ENCODE measurements at places on chromosomes 16 and 17.

GRCh38 chr17:46868689-46869187 is 17.4 kb downstream of the WNT9B start:
- no peak for DNase-seq

- DNase-seq = no peak
Observed at GRCh38 chr16:78004517-78004916, 17.8 kb upstream of the CLEC3A start.

GRCh38 chr16:9322769-9323168 is 231.3 kb downstream of the HAPSTR1 start:
- DNase-seq = no peak

DNA sequence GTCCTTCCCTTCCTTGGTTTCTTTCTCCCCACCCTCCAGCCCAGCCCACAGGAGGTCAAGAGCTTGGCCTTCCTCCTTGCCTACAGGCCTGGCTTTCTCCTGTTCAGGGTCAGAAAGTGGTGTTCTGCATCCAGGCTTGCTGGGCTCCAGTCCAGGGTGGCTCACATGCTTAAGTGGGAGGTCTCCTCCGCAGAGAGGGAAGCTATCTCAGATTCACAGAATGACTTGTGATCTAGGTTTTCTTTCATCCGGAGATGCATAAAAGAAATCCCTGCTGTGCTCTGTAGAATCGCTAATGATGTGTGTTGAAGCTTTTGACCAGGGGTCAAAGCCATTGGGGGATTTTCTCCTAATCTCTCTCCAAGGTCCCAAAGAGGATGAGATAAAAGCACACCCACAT is 382.3 kb upstream of the EEF2KMT start:
- DNase-seq = no peak

GRCh38 chr17:62668091-62668804 is 40.8 kb downstream of the MRC2 start:
- DNase-seq = no peak

GRCh38 chr17:4135489-4135888 is 7.3 kb downstream of the ZZEF1 start:
- no peak for DNase-seq

GRCh38 chr17:19348806-19349205 is 13.7 kb downstream of the B9D1 start:
- DNase-seq = no peak

- DNase-seq = no peak
Observed at GRCh38 chr16:11673091-11674000, 5.1 kb downstream of the SNN start.

GRCh38 chr16:86680661-86681030 is 102.3 kb downstream of the FOXL1 start:
- DNase-seq = no peak

GRCh38 chr16:19210968-19211367 is 42.9 kb downstream of the SYT17 start:
- no peak for DNase-seq

- no peak for DNase-seq
Observed at GRCh38 chr16:11211977-11212797, 43.8 kb downstream of the SOCS1 start.

DNA sequence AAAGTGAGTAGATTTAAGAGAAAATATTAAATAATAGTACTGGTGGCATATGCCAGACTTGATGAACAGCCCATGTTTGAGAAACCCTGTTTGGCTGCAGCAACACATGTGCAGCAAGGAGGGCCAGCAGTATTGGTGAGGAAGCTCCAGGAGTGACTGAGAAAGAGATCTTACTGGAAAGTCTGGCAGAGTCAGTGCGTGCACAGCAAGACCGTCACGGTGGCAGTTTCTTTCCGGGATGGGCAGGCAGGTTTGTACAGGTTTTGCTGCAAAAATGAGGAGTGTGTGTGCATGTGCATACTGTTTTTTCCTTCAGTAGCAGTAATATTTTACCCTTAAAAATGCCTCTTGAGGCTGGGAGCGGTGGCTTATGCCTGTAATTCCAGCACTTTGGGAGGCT is 41.4 kb downstream of the KSR1 start:
- DNase-seq = no peak

- DNase-seq = no peak
Observed at GRCh38 chr16:81545470-81546250, 101.1 kb downstream of the CMIP start.

DNA sequence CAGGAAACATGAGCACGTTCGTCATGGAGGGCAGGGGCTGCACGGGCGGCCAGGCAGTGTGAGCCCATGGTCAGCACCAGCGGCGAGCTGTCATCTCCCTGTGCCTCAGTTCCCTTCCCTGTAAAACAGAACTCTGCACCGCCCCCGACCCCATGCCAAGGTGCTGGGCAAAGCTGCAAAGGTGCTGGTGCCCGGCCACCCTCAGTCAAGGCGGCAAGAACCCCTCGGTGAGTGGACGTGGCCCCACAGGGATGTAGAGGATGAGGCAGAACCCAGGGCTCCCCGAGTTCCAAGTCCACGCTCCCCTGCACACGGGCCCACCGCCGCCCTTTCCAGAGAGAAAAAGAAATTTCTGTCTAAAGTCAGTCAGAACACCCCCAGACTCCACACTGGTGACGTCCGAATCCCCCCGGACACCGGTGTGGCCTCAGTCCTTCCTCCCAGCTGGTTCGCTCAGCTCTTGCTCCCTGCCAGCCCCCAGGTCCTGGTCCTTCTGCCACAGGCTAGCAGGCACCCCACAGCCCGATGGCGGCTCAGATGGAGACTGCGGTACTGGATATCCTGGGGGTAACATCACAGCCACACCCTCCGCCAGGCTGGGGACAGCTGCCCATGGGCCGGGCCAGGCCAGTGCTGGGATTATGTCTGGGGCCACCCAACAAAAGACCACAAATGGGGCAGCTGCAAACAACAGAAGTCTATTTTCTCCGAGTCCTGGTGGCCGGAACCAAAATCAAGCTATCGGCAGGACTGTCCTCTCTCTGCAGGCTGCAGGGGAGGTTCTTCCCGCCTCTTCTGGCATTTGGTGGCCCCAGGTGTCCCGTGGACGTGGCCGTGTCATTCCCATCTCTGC is 14.4 kb upstream of the BAHCC1 start:
- no peak for DNase-seq

GRCh38 chr16:52389045-52389444 is 157.9 kb downstream of the TOX3 start:
- DNase-seq = no peak

DNA sequence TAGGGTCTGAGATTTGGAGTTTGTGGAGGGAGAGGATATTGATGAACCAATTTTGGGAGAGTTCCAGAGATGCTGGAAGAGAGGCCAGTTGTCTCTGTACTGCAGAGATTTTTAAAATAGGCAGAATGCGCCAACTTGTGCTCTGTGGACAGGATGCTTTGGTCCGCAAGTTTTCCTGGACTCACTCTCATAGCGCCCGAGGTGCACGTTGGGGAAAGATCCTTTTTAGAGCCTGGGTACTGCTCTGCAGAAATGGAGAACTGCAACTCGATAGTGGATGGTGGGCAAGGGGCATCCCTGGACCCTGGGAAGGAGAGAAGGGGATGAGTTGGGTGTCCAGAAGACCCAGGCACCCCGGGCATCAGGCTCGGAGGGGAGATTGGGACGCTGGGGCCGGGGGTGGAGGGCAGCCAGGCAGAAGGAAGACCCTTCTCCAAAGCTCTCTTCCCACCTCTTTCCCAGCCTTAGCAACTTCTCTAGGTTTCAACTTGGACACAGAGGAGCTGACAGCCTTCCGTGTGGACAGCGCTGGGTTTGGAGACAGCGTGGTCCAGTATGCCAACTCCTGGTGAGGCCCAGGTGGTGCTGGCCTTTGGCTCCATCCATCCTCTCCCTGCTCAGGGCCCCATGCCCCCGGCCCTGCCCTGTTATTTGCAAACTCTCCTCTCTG is 590 bp downstream of the ITGAX start:
- no peak for DNase-seq

DNA sequence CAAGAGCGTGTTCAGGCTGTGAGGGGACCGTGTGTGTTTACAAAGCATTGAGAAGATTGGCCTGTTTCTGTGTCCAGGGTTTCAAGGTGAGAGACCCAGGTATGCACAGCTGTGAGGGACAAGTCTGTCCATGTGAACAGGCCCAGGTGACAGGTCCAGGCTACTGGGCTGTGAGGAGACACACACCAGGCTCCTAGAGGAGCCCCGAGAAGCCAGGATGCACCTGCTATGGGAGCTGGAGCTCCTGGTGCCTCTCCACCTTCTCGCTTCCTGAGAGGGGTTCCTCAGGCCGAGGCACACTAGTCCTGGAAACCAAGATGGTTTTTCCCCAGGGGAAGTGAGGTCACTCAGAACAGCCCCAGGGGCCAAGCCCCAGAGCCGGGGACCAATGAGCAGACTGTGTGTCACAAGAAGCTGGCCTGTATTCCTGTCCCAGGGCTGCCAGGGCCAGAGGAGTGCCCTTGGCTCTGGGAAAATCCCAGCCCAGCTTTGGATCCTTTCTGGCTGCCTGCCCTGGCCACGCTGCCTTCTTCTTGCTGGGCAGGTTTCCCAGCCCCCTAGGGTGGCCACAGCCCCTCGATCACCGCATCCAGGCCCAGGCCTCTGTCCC is 153.4 kb upstream of the PLCG2 start:
- DNase-seq = no peak

DNA sequence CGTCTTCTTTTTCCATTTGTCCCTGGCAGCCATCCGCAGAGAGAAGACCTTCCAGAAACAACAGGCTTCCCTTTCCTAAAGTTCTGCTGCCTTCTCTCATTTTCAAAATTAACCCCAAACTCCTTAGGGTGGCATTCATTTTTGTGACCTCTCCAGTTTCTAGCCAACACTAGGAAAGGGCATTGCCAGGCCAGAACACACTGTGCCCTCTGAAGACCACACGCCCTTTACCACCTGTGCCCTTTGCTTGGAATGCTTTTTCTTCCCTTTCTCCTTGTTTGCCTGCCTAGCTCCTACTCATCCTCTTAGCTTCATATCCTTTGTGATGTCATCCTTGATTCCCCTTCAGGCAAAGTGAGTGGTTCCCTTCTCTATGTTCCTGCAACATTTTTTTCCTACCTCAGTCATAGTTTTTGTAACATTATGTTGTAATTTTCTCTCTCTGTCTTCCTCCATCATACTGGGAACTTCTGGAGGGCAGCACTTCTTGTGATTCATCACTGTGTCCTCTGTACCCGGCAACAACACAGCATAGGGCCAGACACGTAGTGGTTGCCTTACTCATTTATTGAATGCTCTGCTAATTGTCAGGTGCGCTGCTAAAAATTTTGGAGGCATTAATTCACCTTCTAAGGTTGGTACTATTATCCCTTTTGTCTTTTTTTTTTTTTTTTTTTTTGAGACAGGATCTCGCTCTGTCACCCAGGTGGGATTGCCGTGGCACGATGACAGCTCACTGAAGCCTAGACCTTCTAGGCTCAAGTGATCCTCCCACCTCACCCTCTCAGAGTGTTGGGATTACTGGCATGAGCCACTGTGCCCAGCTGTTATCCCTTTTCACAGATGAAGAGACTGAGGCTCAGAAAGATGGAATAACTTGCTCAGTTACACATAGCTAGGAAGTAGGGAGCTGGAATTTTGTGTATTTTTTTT is 1.0 kb downstream of the KAT8 start:
- DNase-seq = no peak
